ENCODE measurements at places on chromosomes 6 and 20. TPM values are rescaled to one million over a fixed set of nuclear protein-coding genes. Genes with fewer than 3 reads are reported as not detected.
A peak's percentile ranks its signal among the peaks of the same experiment; 100 is the strongest.

DNA sequence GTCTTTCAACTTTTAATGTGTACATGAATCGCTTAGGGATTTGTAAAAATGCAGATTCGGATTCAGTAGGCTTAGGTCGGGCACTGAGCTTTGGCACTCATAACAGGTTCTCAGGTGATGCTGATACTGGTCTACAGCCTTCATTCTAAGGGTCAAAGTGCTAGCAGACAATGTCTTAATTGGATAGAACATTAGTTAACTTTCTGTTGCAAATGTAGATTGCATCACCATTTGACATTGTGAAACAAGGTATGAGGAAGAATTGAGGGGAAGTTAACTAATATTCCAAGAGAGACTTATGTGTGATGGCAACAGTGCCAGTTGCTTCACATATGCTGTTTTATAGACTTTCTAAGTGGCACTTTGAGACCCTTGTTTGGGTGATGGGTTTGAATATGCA, 86.9 kb downstream of the MLIP start:
- DNase-seq, result no peak

- DNase-seq, result no peak
These were observed 26.5 kb upstream of the BTBD3 start for GRCh38 chr20:11891077-11891775.

GRCh38 chr20:5786930-5787795, 37.0 kb downstream of the SHLD1 start:
- no peak for DNase-seq

LIME1 gene
- 15.7 TPM for total RNA-seq

CDH26 gene
- total RNA-seq, result 1.8 TPM

- DNase-seq, result no peak
These were observed 166.8 kb downstream of the BCAS1 start for GRCh38 chr20:53903652-53903987.

DNA sequence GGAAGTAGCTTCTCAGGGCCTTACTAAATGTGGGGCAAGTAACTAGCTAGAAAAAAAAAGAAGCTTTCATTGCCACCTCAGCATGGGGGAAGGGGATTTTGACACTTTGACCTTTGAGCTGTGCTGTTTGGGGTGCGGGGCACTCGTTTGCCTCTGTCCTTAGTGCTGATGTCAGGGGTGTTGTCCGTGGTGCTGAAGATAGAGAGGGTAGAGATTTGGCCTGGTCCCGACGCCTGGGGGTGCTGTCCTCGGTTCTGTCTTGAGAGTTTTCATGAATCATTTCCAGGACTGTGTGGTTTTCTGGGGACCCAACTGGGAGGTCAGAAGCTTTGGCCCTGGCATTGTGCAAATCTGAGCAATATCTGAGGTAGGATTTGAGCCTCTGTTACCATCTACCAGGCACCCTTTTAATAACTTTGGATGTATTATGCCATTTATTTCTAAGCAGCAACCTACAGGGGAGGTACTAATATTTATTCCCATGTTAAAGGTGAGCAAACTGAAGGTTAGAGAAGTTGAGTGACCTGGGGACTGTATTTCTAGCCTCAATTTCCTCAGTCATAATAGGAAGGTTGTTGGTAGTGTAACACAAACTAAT, 78.0 kb downstream of the DLGAP4 start:
- DNase-seq, result no peak

DNA sequence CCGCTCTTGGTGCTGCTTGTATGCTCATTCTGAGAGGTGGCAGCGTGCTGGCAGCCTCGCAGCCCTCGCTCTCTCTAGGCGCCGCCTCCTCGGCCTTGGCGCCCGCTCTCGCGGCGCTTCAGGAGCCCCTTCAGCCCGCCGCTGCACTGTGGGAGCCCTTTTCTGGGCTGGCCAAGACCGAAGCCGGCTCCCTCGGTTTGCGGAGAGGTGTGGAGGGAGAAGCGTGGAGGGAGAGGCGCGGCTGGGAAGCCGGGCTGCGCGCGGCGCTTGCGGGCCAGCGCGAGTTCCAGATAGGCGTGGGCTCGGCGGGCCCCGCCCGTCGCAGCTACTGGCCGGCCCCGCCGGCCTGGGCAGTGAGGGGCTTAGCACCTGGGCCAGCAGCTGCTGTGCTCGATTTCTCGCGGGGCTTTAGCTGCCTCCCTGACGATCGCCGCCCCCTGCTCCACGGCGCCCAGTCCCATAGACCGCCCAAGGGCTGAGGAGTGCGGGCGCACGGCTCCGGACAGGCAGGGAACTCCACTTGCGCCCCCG, 19.5 kb upstream of the FAM8A1 start:
- DNase-seq, result no peak

SRMS gene
- not detected for total RNA-seq

DNA sequence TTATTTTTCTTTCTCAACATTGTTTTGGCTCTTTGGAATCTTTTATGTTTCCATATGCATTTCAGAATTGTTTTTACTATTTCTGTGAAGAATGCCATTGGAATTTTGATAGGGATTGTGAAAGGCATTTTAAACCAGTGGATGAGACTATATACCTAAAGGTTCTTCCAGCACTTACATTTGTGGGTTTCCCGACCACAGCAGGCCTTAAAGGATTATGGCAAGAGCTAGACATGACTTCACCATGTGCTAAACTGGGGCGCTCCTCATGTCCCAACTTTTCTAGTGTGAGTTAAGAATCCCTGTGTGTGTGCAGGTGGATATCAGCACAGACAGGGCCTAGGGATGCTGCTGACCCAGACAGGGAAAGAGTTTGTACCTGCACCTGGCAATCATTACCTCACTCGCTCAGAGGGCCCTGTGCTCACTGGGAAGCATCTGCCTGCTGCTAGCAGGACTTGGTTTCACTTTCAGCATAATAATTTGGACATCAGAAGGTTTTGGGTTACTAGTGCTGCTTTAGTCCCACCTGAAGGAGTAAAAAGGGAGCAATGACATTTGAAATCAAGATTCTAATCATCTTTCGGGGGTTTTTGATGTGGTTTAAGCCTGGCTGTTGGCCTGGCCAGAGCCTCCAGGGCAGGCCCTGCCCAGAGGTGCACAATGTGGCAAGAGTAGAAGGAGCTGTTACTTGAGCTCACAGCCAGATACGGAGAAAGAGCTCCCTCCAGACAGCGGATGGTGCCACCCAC, 137.1 kb downstream of the CDC5L start:
- DNase-seq, result no peak

ABHD16B gene
- total RNA-seq, result not detected

DNA sequence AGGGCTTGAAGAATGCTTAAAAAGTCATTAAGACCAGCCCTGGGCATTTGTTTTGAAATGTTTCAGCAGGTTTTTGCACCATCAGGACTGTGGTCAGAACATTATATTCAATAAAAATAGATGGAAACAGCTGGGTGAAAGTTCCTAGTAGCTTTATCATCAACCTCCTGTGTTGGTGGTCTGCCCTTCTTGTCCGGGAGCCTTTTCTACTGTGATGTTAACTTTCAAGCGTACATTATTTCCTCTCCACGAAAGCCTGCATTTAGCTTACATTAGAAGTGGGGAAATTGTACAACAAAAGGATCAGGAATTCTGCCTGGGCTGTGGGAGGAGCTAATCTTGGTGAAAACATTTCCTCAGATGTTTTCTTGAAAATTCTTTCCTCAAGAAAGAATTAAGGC, 71.1 kb downstream of the LAMA4 start:
- DNase-seq, result no peak

TMEM244 gene
- total RNA-seq, result not detected

DNA sequence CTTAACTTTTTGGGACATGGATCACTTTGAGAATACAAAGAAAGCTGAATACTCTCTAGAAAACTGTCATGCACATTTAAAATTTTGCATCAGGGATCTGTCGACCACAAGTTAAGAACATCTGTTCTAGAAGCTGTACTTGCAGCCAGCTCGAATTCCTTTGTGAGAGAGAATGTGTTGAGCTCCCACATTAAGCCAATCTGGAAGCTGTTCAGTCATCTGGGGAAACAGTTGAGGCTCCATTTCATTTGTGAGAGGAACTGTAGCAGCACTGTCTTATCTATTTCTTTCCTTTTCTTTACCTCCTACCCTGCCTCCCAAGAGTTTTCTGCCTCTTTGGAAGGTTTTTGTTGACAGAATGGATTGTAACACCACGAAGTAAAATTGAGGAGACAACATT, 50.8 kb downstream of the KAT14 start:
- DNase-seq, result no peak

GRCh38 chr6:153312634-153313033, 181.6 kb upstream of the RGS17 start:
- no peak for DNase-seq

GJA10 gene
- total RNA-seq, result not detected

DNA sequence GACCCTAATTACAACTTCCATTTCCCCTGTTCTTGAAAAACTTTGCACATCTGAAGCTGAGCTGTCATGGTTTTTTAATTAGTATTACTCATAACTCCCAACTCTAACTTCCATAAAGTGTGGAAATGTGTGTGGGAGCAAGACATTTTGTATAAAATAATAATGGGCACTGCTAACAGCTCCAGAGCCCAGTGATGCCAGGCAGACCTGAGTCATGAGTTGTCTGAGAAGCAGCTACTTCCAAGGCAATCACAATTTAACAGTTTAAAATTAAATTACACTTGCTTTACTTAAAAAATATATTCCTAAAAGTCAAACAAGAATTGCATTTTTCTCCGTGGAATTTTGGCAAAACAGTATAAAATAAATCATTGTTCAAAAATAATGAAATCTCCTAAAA, 6.4 kb downstream of the SLC2A12 start:
- no peak for DNase-seq

GRCh38 chr6:5205877-5206850, 54.6 kb downstream of the LYRM4 start:
- DNase-seq, result no peak

DNA sequence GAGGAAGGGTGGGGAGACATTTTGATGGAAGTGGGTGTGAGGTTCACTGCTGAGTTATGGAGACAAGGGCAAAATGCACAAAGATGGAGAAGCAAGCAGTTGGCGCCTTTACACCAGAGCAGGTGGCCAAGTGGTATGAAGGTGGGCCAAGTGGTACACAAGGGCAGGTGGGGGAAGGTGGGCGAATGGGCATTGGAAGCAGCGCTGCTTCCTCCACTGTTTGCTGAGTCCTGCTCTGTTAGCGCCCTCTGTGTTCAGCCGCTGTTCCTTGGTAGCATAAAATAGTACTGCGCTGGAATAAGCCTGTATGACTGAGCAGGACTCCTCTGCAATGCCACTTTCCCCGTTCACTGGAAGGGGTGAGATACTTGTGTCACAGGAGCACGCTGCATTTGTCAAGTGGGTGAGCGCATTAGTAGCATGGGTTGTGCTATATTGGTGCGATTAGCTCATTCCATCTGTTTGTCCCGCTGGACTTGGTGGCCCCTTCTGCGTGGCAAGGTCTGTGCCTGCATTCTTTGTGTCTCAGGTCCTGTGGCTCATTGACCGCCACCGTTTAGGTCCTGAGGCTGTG, 116.4 kb downstream of the TOX2 start:
- no peak for DNase-seq

DNA sequence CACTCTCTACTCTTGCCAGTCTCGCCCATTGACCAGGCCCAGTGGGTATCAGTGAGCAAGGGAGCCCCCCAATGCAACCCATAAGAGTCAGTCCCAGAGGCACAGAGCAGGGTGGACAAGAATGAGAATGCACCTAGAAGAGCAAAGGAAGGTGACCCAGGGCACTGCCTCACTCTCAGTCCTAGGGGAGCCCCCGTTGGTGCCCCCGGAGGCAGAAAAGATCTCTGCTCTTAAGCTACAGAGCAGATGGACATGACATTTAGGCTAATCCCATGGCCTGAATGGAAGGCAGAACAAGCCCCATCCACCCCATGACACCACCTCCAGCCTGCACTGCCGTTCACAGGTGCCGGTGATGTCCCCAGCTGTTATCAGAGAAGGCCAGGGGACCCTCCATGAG, 50.7 kb upstream of the PLEKHG1 start:
- no peak for DNase-seq

GRCh38 chr6:163284151-163284550, 130.4 kb upstream of the QKI start:
- DNase-seq, result no peak

DNA sequence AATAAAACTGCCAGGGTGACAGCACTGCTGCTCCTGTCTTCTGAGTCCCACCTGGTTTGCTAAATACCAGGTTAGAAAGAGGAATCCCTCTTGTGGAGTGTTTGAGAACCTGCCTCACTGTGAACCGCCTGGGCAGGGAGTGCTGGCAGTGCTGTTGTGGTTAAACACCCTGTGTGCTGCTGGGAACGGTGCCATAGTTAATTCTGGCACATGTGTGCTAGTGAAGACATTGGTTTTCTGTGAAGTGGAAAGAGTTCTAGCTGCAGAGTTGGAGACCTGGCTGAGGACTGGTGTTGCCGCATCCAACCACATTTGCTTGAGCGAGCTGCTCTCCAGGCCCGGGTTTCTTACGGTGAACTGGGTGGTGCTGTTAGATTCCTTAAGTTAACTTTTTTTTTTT, 72.7 kb downstream of the IGF2R start:
- no peak for DNase-seq

WFDC10B gene
- not detected for total RNA-seq

BCAS1 gene
- total RNA-seq, result 0.10 TPM

DNA sequence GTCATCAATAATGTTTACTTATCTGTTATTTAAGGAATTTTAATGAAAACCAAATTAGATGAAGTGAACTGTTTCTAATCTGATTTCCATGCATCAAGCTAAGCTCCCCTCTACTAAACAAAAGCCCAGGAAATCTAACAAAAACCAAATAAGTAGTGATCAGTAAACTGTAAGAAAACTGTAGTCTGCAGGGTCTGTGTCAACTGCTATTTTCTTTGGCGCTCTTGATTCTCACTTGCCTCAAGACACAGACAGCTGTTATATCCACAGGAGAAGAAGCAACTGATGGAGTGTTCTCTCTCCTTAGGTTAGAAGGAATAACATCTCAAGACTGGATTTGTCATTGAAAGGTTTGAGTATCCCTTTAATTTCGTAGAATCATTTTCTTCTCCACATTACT, 293.5 kb downstream of the PHF3 start:
- no peak for DNase-seq

GRCh38 chr6:27545271-27546046, 72.6 kb upstream of the ZNF184 start:
- DNase-seq, result no peak

OR12D3 gene
- not detected for total RNA-seq

GRCh38 chr6:16238057-16238962, at the start of gene GMPR:
Gene GMPR, plus strand, starts transcription at chr6:16238587. Its CDS starts 107 bp downstream, at chr6:16238694.
- peak; percentile 77 for DNase-seq

- DNase-seq, result no peak
These were observed 888.8 kb downstream of the QKI start for GRCh38 chr6:164303102-164303964.
